Activated CD4-positive, alpha-beta memory T cell treated with anti-CD3 and anti-CD28 coated beads, Interleukin-2, amount 10 ng/mL, durations not matched to agents 7 days and 5 days (primary cell): ENCODE measurements at places on chromosomes 1 and 21. TPM values are rescaled to one million over a fixed set of nuclear protein-coding genes. Genes with fewer than 3 reads are reported as not detected.
A peak's percentile ranks its signal among the peaks of the same experiment; 100 is the strongest.

GRCh38 chr21:36698981-36699545 is at the start of gene SIM2:
Gene SIM2, plus strand, starts transcription at chr21:36699115. Its CDS starts 632 bp downstream, at chr21:36699747.
- no peak for DNase-seq

DNA sequence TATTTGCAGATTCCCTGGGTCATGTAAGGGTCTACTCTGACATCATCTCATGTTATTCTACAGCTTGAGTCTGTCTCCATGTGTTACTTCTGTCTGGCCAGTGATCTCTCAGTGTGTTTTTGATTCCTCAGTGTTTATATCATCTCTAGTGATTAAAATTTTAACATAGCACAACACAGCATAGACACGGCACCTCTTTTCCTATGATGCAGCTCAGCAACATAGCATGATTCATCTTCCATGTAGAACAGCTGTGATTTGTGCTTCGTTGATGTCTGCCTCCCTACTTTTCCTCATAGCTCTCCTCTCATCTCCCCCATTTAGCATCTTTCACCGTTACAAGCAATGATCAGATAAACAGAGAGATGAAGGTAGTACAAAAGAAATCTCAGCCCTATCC is 163.9 kb upstream of the DPT start:
- no peak for DNase-seq

Gene RXRG
- total RNA-seq = not detected

DNA sequence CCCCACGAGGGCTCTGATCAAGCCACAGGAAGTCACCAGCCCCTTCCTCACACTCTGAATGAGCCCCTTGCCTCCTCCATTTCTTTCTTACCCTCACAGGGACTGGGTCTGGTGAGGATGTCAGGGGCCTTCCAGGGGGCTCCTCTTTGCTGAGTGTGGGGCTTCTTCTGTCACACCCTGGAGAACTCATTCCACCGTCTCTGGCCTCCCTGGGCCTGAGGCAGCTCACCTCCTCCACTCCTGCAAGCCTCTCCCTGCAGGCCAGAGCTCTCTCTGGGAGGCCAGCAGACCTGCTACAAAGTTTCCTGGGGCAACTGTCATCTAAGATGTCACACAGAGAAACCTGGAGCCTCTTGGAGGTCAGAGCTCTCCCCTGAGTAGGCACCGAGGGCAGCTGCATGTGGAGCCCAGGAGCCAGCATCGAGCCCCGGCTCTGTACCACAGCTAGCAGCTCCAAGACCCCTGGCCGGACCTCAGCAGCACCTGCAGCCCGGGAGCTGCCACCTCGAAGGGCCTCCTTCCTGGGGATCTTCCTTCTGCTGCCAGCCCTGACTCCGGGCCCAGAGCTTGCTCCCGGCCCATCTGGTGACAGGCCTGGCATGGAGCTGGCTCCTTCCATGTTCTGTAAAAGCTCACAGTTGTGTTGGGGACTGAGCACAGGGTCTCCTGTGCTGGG is 1.1 kb downstream of the SPOCD1 start:
- DNase-seq = no peak

Gene KLF17
- not detected for total RNA-seq

- no peak for DNase-seq
These were observed 547.4 kb downstream of the PTPRU start for GRCh38 chr1:29783508-29784275.

Gene S100A9
- total RNA-seq = not detected

- no peak for DNase-seq
These were observed 20.5 kb downstream of the MAPKAPK2 start for GRCh38 chr1:206705191-206705590.

DNA sequence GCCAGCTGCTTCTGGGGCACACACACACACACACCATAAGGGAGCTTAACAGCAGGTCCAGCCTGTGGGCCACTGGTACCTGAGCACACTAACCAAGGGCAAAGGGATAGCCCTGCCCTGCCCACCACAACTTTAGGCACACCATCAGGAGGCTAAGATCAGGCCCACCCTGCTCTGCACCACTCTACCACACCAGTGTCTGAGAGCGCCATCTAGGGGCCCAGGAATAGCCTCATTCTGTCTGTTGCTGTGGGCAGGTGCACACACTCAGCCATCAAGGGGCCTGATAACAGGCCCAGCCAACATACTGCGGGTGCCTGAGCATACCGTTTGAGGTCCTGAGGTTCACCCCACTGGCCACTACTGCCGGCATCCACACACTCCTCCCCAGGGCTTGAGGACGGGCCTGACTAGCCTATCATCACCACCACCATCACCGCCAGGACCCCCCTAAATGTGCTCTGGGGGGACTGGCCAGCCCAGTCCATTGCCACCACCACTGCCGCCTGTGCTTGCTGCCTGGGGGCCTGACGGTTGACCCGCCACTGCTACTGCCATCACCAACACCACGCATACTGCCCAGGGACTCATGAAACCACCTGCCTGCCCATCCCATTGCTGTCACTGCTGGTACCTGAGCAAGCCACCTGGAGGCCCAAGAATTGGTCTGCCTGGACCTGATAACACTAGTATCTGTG is 31.3 kb downstream of the NSL1 start:
- peak; percentile 66 for DNase-seq

Gene RNU1-2
- 1,691 TPM for total RNA-seq

DNA sequence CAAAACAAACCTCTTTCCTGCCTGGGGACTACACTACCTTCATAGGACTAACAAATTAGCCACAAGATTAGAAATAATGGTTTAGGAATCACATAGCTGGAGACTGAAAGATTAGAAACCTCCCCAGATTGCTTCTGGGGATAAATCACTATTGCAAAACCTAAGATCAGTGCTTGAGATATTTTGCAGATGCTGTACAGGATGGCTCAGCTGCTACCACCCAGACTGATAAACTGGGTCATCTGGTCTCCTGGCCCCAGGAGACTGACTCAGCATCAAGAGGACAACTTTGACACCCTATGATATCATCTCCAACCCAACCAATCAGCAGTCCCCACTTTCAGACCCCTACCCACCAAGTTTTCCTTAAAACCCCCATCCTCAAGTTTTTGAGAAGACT is 137.0 kb downstream of the LRRC53 start:
- DNase-seq = no peak

Gene PLEKHN1
- total RNA-seq = 7.6 TPM

Gene LRRC8B
- 21.7 TPM for total RNA-seq

Gene FABP3
- not detected for total RNA-seq

DNA sequence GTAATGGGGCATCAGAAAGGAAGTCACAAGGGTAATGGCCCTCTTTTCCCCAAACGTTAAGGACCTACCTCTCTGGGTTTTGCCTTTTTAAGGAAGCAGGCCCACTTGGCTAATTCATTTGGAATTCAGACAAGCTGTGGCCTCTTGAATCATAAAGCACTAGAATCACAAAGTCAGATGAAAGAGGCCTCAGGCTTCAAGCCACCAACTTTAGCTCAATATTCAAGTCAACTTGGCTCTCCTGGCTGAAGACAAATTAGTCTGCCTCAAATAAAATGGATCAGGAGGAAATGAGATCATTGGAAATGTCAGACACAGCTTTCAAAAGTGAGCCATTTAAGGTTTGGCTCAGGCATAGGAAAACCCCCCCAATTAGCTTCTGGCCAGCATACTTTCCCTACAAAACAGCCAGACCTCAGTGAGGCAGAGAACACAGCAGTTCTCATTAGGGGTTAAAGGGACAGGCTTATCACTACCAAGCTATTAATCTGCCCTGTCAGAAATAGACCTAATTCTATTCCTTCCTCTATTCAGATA is 34.3 kb downstream of the SLC35D1 start:
- DNase-seq = no peak

DNA sequence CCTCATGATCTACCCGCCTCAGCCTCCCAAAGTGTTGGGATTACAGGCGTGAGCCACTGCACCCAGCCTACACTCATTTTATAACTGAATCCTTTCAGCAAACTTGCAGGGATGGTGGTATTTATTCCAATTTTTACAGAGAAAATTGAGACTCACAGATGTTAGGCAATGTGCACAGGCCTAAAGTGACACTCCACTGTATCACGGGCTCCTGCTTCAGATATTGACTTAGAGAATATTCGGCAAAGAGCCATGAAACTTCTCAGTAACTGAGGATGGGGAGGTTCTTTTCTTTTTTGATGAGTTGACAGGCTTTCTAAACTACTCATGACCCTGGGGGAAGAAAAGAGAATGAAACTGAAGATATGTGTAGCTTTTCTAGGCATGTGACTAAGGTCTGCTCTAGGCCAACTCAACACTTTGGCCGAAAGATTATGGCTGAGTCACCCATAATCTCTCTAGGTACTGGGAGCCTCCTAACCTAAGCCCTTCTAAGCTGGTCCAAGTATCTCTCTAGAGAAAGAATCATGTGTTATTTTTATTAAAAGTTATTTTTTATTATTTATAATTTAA is 19.9 kb upstream of the PTCH2 start:
- DNase-seq = no peak

Gene TIE1
- total RNA-seq = 0.45 TPM
